NCI-H1105 (cell line): ENCODE measurements at places on chromosomes 12 and 14.

DNA sequence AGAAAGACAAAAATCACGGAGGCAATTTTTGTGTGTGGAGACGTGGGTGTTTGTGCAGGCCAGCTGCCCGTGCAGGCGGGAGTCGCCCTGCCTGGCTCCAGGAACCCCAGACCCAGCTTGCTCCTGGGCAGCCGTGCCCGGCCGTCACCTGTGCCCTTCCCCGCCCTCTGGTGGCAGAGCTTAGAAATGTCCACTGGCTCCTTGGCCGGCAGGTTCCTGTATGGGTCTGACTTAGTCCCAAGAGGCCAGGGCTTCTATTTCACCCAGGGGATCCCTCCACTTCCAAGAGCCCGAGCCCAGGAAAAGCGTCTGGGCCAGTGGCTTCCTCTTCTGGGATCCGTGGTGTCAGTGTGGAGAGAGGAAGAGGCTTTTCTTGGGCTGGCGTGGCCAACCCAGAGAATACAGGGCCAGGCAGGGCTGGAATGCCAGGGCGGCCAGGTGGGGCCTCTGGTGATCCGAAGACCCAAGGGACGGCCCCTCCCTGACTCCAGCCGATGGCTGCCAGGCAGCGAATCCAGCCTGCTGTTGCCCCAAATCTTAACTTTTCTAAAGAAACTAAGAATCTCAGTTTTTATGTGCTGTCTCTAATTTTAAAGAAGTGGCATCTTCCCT is 120.9 kb downstream of the TMEM132C start:
- no peak for DNase-seq

DNA sequence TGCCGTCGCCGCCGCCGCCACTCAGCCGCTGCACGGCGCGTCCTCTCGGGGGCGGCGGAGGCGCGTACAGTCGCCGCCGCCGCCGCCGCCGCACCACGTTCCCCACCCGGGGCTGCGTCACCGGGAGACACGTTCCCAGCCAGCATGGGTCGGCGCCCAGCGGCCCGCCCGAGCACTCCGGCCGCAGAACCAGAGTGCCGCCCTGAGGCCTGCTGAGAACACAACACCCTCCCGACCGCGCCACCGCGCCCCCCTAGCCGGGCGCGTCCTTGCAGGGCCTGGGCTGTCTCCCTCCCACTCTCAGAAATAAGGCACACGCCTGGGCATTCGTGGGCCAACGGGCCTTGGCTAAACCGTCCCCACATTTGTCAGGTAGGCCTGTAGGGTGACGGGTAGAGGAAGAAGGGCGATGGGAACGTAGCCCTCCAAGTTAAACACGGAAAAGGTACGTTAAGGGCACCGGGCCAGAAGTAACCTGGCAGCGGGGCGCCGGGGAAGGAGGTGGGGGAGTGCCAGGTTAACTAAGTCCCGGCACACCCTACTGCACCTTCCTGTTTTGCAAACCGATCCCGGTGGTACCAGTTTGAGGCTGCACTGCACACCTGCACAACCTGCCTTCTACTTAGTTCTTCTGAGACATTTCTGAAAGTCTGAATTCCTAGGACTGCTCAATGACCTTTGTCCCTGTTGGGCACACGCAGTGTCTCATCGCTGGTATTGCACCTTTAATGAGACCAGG is at the start of gene MAP4K5:
TSS of gene MAP4K5 (minus strand) at position 68 of the 739 bp plus-strand sequence. CDS start 520 bp downstream, outside the sequence.
- peak; percentile 92 for DNase-seq

DNA sequence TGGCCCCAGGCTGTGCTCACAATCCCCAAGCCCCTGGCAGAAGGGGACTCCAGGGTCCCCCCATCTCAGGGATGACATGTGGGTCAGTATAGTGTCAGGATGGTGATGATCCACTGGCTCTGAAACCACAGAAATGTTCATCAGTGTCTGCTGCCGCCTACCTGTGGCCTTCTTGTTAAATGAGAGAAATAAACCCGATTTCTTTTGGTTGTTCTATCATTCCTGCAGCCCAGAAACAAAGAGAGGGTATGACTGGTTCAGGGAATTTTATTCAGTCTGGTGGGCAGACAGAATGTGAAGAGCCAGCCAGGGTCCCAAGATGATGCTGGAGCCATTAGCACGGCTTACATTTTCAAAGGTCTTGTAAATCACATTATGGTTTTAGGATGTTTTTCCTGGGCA is 86.6 kb downstream of the CRADD start:
- no peak for DNase-seq

GRCh38 chr12:50402264-50403000 is 1.7 kb downstream of the LARP4 start:
- DNase-seq: no peak

DNA sequence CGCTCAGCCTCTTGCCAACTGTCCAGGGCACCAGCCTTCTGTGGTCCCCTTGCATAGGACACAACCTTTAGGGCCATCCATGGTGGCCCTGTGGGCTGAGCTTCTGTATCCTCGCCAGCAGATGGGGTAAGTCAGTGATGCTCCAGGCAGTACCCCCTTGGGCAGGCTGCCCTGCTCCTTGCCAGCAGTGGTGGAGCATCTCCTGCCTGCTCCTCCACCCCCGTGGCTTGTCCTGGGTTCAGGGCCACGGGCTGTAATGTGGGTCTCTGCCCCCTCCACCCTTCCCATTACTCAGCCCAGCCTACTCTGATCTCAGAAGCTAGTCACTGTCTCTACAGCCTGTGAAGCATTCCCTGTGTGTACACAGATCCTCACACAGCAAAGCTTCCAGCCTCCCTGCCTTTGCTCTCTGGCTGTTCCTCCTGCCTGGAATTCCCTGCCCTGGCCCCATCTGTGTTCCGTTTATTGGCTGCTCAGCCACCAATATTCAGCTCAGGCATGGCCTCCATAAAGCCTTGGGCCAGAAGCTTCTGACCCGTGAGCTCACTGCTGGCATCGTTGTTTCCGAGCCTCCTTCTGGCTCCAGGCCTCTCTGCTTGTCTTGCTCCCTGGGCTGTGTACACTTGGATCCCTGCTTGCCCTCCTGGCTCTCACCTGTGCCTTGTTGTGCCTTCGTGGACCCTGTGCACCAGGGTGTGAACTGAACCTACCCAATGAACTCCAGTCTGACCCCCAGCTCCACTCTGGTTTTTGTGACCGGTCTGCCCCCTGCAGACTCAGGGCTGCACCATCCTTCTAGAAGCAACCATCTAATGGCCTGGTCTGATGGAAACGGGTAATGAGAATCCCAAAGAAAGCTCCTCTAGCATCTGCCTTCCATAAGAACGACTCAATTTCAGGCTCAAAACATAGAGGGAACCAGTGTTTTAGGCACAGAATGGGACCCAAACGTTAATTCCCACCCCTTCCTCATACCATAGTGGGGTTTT is 177.0 kb upstream of the PRMT8 start:
- DNase-seq: peak; percentile 41
